Ovary (tissue), 10 donors: ENCODE measurements at places on chromosomes 2 and 18. TPM values are rescaled to one million over a fixed set of nuclear protein-coding genes. Genes with fewer than 3 reads are reported as not detected.

DNA sequence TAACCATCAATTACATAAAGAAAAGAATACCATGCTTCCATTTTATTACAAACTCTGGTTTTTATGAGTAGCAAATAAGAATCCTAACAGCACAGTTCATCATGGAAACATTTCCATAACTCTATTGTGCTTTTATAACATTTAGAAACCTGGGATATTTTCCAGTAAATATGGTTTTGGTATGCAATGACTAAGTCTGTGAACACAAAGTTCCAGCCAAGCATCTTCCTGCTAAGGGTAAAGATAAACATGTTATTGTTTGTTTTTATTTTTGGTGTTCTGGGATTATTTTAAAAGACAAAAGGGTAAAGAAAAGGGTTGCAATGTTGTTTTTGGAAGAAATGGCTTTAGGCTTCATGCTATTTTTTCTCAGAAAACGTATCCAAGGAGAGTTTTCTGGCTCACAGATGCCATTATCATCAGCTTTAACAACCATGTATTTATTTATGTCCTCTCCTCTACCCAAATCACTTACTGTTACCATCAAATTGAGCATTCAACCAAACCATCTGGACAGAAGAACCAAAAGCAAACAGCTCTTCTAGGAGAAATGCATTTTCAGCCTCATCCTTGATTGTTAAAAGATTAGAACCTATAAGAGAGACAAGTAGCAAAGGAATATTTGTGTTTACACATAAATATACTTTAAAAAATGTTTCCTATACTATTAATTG, 116.0 kb downstream of the PLA2R1 start:
- no peak overlapping the region for H3K27ac ChIP-seq
- no peaks in the 10 kb centered on the region for H3K27me3 ChIP-seq
- peaks cover 7% of the 10 kb centered on the region for H3K4me1 ChIP-seq
- H3K36me3 ChIP-seq: no peaks in the 10 kb centered on the region

GRCh38 chr2:207067473-207067872, 98.3 kb downstream of the KLF7 start:
- no peaks in the 10 kb centered on the region for H3K36me3 ChIP-seq
- no peaks in the 10 kb centered on the region for H3K4me1 ChIP-seq
- H3K4me3 ChIP-seq: no peak overlapping the region
- DNase-seq: no peak
- H3K27me3 ChIP-seq: no peaks in the 10 kb centered on the region

DNA sequence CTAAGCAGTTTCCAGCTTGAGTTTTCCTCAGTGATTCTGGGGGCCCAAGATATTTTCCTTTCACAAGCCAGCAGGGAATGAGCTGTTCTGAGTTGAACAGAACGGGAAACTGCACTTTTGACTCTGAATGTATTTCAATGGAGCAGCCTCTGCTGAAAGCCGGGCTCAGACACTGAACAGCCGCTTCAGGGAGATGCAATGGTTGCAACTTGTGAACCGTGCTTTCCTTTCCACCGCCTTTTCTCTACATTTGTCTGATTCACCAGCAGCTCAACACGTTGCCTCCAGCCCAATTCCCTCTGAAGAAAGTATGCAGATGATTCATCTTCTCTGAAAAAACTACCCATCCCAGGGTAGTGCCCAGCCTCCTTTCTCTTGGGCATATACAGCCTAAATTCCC, 119.3 kb upstream of the PKDCC start:
- H3K4me3 ChIP-seq: no peak overlapping the region
- H3K27me3 ChIP-seq: no peaks in the 10 kb centered on the region
- H3K4me1 ChIP-seq: peaks cover 33% of the 10 kb centered on the region
- DNase-seq: no peak
- no peaks in the 10 kb centered on the region for H3K36me3 ChIP-seq

DNA sequence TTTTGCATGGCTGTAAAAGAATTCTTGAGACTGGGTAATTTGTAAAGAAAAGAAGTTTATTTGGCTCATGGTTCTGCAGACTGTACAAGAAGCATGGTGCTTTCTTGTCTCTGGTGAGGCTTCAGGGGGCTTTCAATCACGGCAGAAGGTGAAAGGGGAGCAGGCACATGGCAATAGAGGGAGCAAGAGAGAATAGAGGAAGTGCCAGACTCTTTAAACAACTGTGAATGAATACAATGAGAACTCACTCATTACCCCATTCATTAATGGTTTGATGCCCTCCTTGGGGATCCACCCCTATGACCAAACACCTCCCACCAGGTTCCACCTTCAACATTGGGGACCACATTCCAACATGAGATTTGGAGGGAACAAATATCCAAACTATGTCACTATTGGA, 463.5 kb downstream of the MTX2 start:
- H3K27ac ChIP-seq: no peak overlapping the region
- DNase-seq: no peak
- H3K4me1 ChIP-seq: peaks cover 7% of the 10 kb centered on the region
- no peak overlapping the region for H3K4me3 ChIP-seq
- H3K27me3 ChIP-seq: no peaks in the 10 kb centered on the region
- H3K36me3 ChIP-seq: no peaks in the 10 kb centered on the region

Gene EML6
- total RNA-seq: 0.48 TPM
